ENCODE measurements at places on chromosomes 5 and 9. TPM values are rescaled to one million over a fixed set of nuclear protein-coding genes. Genes with fewer than 3 reads are reported as not detected.
A peak's percentile ranks its signal among the peaks of the same experiment; 100 is the strongest.

Gene CNTLN
- 17.7 TPM for total RNA-seq

Gene IRX1
- total RNA-seq: 1.8 TPM

Gene GPR151
- not detected for total RNA-seq

GRCh38 chr9:87259543-87260518 is 237.8 kb upstream of the DAPK1 start:
- no peak overlapping the region for H3K27ac ChIP-seq
- no peaks in the 10 kb centered on the region for H3K27me3 ChIP-seq

DNA sequence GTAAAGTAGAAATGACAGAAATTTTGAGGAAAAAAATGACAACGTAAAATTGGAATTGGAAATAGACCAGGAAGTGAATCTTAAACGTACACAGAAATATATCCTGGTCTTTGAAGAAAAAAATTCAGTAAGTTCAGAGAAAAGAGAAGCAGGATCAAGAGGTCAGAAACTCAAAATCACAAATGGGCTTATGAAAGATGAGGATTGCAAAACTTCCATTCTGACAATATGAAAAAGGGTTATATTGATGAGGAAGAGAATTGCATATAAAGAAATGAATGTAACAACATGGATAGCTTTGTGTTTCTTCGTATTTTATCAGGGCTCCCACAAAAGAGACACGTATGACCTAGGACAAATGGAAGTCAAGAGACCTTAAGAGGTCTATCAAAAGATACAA is 58.1 kb downstream of the OXCT1 start:
- no peak overlapping the region for H3K27ac ChIP-seq
- H3K27me3 ChIP-seq: no peaks in the 10 kb centered on the region
- no peak overlapping the region for H3K4me3 ChIP-seq
- no peaks in the 10 kb centered on the region for H3K4me1 ChIP-seq

Gene SPATA31E1
- total RNA-seq: not detected

DNA sequence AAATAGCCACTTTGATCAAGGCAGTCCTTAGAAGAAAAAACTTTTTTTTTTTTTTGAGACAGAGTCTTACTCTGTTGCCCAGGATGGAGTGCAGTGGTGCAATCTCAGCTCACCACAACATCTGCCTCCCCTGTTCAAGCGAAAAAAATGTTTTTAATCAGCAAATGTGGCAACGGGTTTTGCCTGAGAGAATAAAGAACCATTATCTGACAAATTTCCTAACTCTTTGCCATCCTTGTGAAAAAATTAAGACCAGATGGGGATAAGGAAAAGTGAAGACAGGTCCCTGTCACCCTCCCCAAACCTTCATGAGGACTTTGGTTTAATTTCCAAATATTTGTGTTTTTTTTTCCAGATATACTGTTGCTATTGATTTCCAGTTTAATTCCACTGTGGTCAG is 107.3 kb upstream of the SPOCK1 start:
- no peaks in the 10 kb centered on the region for H3K4me1 ChIP-seq
- H3K36me3 ChIP-seq: no peaks in the 10 kb centered on the region
- H3K27ac ChIP-seq: no peak overlapping the region
- no peak for DNase-seq
- no peaks in the 10 kb centered on the region for H3K27me3 ChIP-seq

DNA sequence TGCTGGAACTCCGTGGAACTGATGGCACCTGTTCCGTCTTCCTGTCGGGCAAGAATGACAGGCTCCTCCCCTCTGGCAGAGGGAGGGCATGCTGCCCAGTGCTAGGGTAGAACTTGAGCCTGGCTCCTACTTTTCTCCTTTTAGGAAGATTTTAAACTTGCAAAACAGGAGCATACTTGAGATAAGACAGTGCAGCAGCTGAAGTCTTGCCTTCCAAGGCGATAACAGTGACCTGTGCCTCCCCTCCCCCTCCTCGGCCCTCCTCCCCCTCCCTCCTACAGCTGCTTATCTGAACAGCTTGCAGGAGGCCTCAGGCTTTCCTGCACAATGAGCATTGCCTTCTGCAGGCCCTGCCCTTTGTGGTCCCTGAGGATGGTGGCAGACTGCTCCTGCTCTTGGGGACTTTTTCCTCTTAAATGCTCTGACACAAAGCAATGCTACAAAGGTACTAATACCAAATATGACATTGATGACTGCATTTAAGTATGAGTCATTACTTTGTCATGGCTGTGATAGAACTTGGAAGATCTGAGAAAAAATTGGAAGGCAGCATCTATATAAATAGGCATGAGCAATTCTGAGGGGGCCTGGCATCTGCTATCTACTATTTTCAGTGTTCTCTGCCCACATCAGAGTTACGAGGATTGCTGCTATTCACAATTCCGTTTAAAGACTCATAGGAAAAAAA is 2.0 kb downstream of the GADD45G start:
- H3K27me3 ChIP-seq: peaks cover 22% of the 10 kb centered on the region
- peak overlapping the region; percentile 94 for H3K4me3 ChIP-seq
- peak; percentile 43 for DNase-seq
- H3K27ac ChIP-seq: no peak overlapping the region

- no peak overlapping the region for H3K27ac ChIP-seq
- DNase-seq: no peak
- H3K27me3 ChIP-seq: no peaks in the 10 kb centered on the region
Observed at GRCh38 chr5:62652225-62652624, 73.6 kb downstream of the LRRC70 start.

Gene HRH2
- total RNA-seq: 5.9 TPM

GRCh38 chr5:115393239-115393638 is 96.8 kb upstream of the CCDC112 start:
- H3K27ac ChIP-seq: no peak overlapping the region
- H3K4me3 ChIP-seq: no peak overlapping the region
- DNase-seq: no peak
- no peaks in the 10 kb centered on the region for H3K36me3 ChIP-seq
- H3K4me1 ChIP-seq: no peaks in the 10 kb centered on the region
- H3K27me3 ChIP-seq: no peaks in the 10 kb centered on the region

GRCh38 chr5:108997720-108998119 is 250.0 kb downstream of the FER start:
- H3K27ac ChIP-seq: no peak overlapping the region
- H3K4me3 ChIP-seq: no peak overlapping the region
- DNase-seq: no peak
- no peaks in the 10 kb centered on the region for H3K27me3 ChIP-seq
- no peaks in the 10 kb centered on the region for H3K4me1 ChIP-seq

Gene FYB1
- total RNA-seq: not detected

DNA sequence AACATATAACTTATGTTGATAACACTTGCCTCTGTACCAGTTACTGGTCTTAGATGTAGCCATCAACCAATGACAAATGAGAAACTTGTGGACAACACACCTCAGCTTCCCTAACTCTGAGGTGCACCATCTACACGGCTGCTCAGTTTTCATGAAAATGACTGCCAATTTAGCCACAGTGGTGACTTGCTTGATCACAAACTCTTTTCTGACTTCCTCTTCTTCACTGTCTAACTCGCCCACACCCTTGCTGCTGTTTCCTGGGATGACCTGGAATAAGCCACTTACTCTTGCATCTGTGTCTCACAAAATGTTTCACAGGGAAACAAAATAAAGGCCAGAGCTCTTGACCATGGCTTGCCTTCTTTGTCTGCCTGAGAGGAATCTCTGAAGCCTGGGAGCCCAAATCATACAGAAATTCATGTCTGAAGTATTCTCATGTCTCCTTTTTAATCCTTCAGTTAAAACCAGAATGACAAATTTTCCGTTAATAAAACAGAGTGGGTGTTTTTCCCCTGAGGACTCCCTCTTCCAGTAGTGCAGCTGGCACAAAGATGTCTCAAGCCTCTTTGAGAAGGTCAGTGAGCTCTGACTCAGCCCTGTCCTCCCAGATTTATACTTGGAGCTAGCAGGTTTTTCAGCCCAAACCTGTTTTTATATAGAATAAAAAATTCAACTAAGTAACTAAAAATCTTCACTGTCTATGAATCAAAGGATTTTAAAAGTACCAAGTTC is 126.5 kb upstream of the PAM start:
- no peaks in the 10 kb centered on the region for H3K36me3 ChIP-seq
- no peak overlapping the region for H3K27ac ChIP-seq
- DNase-seq: no peak
- no peaks in the 10 kb centered on the region for H3K27me3 ChIP-seq

DNA sequence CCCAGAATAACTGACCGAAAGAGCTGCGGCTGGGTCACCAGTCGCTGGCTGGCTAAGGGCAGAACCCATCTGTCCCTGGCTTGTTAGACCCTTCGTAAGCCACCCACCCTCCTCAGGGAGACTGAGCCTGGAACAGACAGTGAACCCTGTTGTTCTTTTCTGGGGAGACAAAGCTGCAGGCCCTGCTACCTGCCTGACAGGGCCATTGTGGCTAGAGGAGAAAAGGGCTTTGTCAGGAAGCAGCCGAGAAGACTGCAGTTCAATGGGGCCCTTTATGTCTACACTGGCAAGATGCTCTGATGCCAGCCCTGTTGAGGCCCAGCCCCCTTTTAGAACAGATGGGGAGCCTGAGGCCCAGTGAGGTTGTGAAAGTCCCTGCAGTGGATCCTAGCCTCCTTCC is 3.7 kb upstream of the NIPAL4 start:
- H3K27ac ChIP-seq: no peak overlapping the region
- no peaks in the 10 kb centered on the region for H3K36me3 ChIP-seq
- H3K4me3 ChIP-seq: no peak overlapping the region
- peaks cover 30% of the 10 kb centered on the region for H3K27me3 ChIP-seq
- no peak for DNase-seq

- peaks cover 29% of the 10 kb centered on the region for H3K36me3 ChIP-seq
- H3K27ac ChIP-seq: no peak overlapping the region
- no peak overlapping the region for H3K4me3 ChIP-seq
- peak; percentile 23 for DNase-seq
Observed at GRCh38 chr5:57244331-57244730, 70.5 kb downstream of the GPBP1 start.

GRCh38 chr9:127531676-127532075 is 80.4 kb downstream of the LRSAM1 start:
- peaks cover 15% of the 10 kb centered on the region for H3K4me1 ChIP-seq
- peak; percentile 52 for DNase-seq

DNA sequence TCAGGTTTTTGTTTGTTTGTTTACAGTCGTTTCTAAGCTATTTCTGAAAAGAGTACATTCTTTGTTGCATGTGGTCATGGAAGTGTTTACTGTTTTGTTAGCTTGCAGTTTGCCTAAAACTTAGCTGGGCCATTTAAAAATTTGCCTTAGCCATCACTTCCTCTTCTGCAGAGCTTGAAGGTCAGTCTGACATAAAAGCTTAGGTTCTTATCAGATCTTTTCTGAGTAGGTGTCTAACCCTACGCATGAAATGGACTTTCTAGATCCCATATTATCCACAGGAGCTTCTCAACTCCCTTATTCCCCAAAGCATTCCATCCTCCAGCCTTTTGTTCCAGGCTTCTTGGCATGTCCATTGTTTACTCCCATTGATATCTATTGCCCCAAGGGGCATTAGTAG is 90.3 kb downstream of the AP3B1 start:
- H3K27me3 ChIP-seq: no peaks in the 10 kb centered on the region
- no peak overlapping the region for H3K27ac ChIP-seq
- no peak overlapping the region for H3K4me3 ChIP-seq
- no peak for DNase-seq
- no peaks in the 10 kb centered on the region for H3K4me1 ChIP-seq

GRCh38 chr9:1267141-1267570 is 217.0 kb downstream of the DMRT2 start:
- H3K27ac ChIP-seq: no peak overlapping the region
- no peaks in the 10 kb centered on the region for H3K4me1 ChIP-seq
- no peak overlapping the region for H3K4me3 ChIP-seq
- H3K27me3 ChIP-seq: no peaks in the 10 kb centered on the region
- no peak for DNase-seq

Gene STOM
- 61.0 TPM for total RNA-seq

DNA sequence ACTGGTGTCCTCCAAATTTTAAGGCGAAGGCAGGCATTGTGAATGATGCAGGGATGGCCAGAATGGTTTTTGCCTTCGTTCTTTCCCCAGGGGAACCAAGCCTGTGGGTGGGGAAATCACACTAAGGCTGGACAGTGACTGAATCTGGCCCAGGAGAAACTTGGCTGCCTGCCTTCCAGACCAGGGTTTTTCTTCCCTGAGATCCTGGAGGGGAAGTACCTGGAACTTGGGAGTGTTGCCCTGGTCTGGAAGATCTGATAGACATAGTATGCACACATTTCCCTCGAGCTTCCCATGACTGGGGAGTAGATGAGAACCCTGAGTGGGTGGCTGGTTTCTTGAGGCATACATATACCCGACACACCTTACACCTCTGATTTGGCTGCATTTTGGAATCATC is 664 bp upstream of the IL11RA start:
- no peaks in the 10 kb centered on the region for H3K27me3 ChIP-seq
- no peak for DNase-seq
- peaks cover 25% of the 10 kb centered on the region for H3K4me1 ChIP-seq
- peak overlapping the region; percentile 53 for H3K4me3 ChIP-seq
- no peak overlapping the region for H3K27ac ChIP-seq

GRCh38 chr5:45508135-45508534 is 188.0 kb downstream of the HCN1 start:
- no peaks in the 10 kb centered on the region for H3K36me3 ChIP-seq
- H3K27me3 ChIP-seq: no peaks in the 10 kb centered on the region
- no peak for DNase-seq
- H3K4me1 ChIP-seq: no peaks in the 10 kb centered on the region

- no peak for DNase-seq
- no peaks in the 10 kb centered on the region for H3K27me3 ChIP-seq
- H3K36me3 ChIP-seq: no peaks in the 10 kb centered on the region
- no peak overlapping the region for H3K4me3 ChIP-seq
- H3K27ac ChIP-seq: no peak overlapping the region
Observed at GRCh38 chr5:22900801-22901310, 47.7 kb upstream of the CDH12 start.

DNA sequence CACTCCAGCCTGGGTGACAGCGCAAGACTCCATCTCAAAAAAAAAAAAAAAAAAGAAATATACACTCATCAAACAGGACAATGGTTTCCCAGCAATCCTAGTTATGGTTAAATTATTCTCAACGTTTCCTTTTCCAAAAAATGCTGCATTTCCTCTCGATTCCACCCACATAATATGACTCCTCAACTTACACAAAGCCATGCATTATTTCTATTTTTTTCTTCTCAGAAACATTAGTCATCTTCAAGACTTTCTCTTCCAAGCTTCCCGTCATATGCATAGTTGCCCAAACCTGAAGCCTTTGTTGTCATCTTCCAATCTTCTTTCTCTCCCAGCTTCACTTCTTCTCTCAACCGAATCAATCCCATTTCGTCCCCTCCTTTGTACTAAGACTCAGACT is 61.4 kb upstream of the RANBP6 start:
- no peak for DNase-seq
- peaks cover 26% of the 10 kb centered on the region for H3K4me1 ChIP-seq
- no peak overlapping the region for H3K27ac ChIP-seq
- no peak overlapping the region for H3K4me3 ChIP-seq
- no peaks in the 10 kb centered on the region for H3K36me3 ChIP-seq

Gene ITK
- total RNA-seq: not detected
